Cerebellum (tissue), 4 donors: ENCODE measurements at places on chromosomes 2 and 18.

GRCh38 chr18:49907346-49907929, 94.1 kb upstream of the ACAA2 start:
- DNase-seq = no peak

GRCh38 chr2:218829868-218830451, 1.6 kb downstream of the PRKAG3 start:
- DNase-seq = no peak

DNA sequence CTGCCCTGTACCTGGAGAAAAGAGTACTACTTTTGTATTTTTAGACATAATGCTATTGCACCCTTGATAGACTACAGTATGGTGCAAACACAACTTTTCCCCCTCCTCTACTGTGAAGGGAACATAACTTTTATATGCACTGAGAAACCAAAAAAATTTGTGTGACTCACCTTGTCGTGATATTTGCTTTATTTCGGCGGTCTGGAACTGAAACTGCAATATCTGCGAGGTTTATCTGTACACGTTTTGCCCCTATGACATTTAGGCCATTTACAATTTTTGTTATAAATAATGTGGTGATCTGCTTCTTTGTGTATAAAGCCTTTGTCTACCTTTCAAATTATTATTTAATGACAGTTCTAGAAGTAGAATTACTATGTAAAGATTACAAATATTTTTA, 34.4 kb upstream of the AAK1 start:
- DNase-seq = no peak

GRCh38 chr2:26526105-26526504, 48.2 kb upstream of the OTOF start:
- DNase-seq = no peak

DNA sequence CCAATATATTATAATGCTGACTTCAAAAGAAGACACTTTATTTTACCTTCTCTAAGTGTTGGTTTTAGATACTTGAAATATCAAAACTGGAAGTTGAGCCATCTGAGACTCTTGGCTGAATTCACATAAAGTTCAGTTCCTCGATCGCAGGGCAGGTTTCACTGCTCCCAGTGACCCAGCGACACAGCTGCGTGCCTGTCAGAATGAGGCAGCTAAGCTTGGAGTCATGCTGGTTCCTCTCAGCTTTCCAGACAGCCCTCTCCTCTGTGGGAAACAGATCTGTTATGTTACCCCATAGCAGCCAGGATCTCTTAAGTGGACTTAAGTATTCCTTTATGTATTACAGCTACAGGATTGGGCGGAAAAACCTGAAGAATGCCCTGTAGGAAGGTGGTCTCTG, 142.8 kb upstream of the ALPP start:
- peak; percentile 13 for DNase-seq

GRCh38 chr2:215002500-215002899, 135.9 kb downstream of the ABCA12 start:
- no peak for DNase-seq

GRCh38 chr2:64134813-64135212, 9.4 kb downstream of the PELI1 start:
- no peak for DNase-seq

DNA sequence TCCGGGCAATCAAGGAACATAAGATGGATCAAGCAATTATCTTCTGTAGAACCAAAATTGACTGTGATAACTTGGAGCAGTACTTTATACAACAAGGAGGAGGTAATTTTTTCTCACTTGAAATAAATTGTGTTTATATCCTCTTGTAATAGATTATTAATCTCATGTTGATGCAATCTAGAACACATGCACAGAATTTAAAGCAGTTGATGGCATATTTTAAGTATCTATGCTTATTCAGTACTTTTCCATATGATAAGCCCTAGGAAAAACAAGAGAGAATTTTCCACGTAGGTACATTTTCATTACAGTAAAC, 31.8 kb downstream of the DDX1 start:
- no peak for DNase-seq

DNA sequence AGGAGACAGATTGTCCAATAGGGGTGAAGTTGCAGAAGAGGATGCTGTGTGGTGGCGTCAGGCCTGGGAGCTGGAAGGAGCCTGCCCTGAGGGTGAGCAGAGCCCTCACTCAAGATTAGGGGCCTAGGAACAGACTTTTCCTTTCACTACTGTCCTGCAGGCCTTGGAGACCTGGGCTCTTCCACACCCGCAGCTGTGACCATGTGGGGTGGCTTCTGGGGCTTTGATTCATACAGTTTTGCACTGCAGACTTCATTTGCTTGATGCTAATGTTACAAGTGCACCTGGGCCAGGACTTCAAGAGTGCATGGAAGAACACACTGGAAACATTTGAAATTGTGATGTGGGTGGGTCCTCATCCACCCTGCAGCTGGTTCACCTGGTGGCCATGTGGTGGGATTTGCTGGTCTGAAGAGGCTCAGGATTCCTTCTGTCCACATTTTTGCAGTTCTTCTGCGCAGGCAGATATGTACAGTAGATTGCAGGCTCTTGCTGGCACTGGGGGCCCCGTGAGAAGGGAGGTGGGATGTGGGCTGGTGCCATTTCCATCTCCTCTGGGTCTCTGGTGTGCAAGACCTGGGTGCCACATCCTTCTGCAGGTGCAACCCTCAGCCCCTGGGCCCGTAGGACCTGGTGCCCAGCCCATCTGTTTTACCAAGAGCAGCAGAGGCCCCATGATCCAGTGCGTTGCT, 9.9 kb downstream of the GLI2 start:
- no peak for DNase-seq

DNA sequence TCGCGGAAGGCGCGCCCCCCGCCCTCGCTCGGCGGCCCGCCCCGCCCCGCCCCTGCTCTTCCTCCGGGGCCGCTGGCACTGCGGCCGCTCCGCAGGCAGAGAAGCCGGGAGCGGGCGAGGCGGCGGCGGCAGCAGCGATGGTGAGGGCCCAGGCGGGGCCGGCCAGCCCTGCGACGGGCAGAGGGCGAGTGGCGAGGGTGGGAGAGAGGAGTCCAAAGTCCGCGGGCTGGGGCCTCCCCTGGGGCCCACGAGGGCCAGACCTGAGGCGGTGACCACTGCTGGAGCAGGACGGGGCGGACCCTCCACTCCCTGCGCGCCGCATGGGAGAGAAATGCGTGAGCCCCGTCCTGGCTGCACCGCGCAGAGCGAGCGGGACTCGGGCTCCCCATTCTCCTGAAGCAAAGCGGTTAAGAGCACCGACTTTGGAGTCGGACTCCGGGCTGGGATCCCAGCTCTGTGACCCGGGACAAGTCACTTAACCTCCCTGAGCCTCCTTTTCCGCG, at the start of gene VAMP5:
VAMP5 (plus strand) TSS at position 78 of the 503 bp plus-strand sequence; CDS start at position 138, 60 bp downstream.
- DNase-seq = no peak

GRCh38 chr2:27710640-27711430, 47.1 kb downstream of the SLC4A1AP start:
- no peak for DNase-seq

DNA sequence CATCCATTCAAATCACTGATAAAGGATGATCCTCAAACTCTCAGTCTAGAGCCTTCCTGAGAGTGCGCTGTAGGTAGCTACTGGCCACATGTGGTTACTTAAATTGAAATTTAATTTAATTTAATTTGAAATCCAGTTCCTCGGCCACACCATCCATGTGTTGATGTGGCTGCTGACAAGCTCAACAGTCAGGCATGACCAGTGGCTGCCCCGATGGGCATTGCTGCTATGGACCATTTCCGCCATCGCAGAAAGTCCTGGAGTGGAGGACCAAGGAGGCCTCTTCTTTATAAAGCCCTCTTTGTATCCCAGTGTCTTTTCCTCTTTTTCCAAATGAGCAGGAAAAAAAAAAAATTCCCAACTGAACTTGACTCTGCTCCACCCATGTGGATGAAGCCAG, 100.6 kb downstream of the HDAC4 start:
- no peak for DNase-seq

GRCh38 chr2:152171718-152172117, 3.8 kb downstream of the STAM2 start:
- no peak for DNase-seq

DNA sequence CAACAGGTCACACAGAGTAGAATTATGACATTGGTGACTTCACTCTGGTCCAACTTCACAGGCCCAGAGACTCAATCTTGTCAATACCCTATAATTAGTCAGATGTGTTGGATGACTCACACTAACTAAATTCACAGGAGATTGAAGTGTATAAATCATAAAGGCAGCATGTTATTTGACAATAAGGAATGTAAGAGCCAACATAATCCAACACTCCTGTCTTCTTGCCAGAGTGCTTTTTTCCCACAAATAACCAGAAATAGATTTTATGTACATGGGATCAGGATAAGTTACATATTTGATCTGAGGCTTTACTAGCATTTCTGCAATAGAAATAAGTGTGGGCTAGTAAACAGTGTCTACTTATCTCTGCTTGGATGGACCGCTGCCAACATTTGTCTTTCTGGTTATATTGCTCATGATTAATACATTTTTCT, 42.2 kb upstream of the ZSWIM2 start:
- DNase-seq = no peak

DNA sequence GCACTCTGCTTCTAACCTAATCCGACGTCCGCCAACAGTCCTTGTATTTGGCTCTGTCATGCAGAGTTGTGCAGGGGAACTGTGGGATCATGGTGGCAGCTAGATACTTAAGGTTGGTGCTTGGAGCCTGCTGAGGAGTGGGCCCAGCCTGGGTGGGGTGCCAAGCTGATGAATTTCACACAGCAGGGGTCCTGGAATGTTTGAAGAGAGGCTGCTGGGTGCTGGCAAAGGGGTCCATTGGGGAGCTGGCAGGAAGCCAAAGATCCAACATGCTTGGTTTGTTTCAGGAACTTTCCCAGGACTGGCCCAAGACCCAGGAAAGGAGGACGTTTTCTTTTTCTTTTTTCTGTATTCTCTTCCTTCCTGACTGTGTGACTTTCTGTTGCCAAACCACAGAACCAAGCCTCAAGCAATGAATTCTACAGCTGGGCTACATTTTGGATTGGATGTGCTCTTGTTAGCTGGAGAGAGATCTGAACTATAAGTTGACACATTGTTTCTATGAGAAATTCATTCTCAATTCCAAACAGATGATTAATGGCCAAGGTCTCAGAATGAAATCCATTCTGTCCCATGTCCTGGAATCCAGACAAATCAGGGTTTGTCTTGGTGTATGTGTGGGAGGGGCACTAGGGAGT, 49.9 kb downstream of the DHRS9 start:
- no peak for DNase-seq

GRCh38 chr2:223633656-223634055, 31.5 kb upstream of the SCG2 start:
- peak; percentile 2 for DNase-seq

DNA sequence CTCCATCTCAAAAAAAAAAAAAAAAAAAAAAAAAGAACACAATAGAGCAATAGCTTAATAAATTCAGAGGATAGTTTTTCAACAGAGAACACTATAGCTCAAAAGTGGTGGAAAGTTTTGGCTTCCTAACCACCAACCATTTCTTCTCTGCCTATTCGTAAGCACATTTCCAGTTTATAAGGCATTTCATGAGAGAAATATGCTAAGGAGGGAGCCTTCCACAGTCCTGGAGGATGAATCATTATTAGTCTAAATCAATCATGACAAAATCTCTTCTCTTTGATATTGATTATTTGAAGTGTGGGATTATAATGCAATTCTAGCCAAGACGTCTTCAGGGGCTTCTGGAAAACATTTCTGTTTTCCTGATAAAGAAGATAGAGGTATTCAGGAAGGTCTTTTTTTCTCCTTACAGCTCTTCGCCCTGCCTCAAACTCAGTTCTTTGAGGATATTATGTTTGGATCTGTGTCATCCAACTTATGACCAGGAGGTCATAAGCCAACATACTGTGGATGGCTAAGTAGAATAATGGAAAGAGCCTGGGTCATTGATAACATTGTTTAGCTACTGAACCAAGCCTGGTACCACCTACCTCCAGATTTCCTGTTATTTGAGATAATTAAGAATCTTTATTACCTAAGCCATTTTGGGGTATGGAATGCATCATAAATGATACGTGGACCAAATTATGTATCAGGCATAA, 207.3 kb downstream of the TRIB2 start:
- no peak for DNase-seq

DNA sequence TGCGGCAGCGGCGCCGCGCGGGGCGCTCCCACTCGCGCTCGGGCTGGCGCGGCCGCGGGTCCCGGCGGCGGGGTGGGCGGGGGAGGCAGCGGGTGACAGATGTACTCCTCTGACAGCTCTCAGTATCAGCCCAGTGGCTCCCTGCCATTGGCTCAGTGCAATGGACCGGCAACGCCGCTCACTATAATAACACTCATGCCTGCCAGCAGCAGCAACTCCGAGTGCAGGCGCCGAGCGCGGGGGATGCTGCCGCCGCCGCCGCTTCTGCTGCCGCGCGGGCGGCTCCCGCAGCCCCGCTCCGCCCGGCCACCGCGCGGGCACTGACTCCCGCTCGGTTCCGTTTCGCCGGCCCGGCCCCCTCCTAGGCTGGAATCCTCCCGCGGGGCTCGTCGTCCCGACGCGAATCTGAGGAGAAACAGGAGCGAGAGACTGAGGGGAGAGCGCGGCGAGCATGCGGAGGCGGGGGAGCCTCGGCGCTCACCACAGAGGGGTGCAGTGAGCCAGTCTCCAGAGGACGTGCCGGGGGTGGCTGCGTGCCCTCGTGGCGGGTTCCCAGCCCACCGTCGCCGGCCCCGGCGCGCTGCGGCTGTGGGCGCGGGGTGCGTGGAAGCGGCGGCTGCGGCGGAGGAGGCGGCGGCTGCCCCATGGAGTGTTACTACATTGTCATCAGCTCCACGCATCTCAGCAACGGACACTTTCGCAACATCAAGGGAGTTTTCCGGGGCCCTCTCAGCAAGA, at the start of gene ZNF804A:
ZNF804A (plus strand) TSS at position 214 of the 738 bp plus-strand sequence; CDS start at position 645, 431 bp downstream.
- peak; percentile 79 for DNase-seq

GRCh38 chr2:168185583-168186274, 61.7 kb downstream of the STK39 start:
- no peak for DNase-seq

- no peak for DNase-seq
These were observed 2.2 kb downstream of the TMEM18 start for GRCh38 chr2:675051-675450.
